GM06990 (cell line): ENCODE measurements at places on chromosomes 13 and 19.
A peak's percentile ranks its signal among the peaks of the same experiment; 100 is the strongest.

- no peak for DNase-seq
Measured at GRCh38 chr13:23790577-23791170, 98.5 kb downstream of the MIPEP start.

DNA sequence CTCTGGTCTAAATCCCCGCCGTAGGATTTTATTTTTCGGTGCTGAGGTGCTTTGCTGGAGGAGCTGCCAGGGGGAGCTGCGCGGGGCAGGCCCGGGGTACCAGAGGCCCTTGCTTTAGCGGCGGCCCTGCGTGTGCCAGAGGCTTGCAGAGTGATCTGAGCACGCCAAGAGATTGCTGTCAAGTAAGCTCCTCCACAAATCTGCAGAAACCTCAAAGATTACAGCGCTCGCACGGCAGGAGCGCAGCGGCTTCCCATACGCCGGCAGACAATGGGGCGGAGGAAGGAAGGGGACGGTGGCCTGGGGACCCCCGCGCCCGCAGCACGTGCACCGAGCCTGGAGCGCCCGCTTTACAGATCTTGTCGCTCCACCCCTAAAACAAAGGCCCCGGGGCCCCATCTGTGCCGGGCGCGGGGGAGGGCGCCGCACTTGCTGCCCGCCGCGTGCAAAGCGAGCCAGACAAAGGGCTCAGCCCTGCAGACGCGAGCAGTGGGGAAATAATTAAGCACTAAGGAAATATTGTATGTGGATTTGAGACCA is 9.1 kb upstream of the C19orf12 start:
- DNase-seq, result peak; percentile 31

GRCh38 chr19:11208561-11209471 is 11.5 kb upstream of the KANK2 start:
- no peak for DNase-seq

GRCh38 chr13:93398167-93399035 is 171.8 kb downstream of the GPC6 start:
- DNase-seq, result no peak

DNA sequence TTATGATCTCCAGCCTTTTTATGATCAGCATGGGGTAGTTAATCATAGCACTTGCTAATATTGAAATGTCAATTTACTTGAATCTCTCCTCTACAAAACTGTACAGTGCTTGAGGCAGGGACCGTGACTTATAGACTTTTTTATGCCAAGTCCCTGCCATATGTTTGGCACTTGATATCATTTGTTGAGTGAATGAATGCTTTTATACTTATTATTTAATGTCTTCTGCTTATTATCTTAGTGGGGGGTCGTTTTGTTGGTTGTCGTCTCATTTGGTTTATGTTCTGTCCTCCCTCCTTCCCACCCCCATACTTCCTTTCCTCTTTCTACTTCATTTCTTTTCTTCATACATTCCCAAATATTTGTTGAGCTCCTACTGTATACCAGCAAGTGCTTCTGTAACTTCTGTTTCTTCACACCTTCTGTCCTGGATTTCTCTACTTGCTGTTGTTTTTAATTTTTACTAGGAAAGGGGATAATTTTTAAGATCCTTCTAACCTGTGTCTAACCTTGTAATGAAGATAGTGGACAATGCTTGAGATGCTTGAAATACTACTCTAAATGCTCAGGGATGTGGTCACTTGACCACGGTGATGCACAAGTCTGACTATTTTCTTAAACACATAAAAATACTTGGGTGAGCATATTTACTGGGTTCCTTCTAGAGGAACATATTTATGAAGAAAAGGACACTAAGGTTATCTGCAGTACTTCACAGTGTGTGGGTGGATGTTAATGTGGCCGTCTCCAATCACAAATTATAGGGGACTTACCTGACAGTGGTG is 223.8 kb downstream of the TDRD3 start:
- no peak for DNase-seq

DNA sequence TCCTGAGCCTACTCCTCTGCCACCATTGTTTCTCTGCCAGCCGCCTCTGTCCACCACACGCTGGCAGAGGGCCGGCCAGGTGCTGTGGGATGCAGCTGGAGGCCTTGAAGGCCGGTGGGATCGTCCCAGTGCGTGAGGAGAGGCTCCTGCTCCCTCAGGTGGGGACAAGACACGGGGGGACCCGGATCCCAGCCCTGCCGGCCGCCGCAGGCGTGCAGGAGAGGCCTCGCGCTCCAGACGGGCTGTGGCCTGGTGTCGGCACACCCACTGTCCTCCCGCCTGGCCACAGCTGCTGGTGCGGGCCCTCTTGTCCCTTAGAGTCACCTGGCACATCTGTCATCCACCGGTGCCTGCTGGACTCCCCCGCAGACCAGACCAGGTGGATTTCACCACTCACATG is 18.1 kb upstream of the GNA15 start:
- no peak for DNase-seq

DNA sequence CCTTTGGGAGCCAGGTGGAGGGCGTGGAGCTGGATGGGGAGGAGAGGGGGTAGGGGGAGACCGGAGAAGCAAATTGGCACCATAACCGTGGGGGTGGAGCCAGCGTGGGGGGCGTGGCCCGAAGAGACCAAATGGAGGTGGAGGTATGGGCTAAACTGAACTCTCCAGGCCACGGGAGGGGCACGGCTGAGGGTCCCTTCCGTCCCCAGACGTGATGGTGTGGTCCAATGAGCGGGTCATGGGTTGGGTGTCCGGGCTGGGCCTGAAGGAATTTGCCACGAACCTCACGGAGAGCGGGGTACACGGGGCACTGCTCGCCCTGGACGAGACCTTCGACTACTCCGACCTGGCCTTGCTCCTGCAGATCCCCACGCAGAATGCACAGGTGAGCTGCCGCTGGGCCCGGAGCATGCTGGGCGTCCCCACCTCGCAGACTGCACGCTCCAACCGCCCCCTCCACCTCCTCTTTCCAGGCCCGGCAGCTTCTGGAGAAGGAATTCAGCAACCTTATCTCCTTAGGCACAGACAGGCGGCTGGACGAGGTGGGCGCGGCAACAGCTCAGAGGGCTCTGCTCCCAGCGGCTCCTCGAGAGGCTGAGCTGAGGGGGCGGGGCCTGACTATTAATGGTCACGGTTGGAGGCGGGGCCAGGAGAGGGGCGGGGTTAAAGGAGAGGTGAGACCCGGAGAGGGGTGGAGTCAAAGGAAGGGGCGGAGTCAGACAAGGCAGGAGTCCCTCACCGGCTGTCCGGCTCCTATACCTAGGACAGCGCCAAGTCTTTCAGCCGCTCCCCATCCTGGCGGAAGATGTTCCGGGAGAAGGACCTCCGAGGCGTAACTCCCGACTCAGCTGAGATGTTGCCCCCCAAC is 6.2 kb downstream of the HRC start:
- DNase-seq, result peak; percentile 74

DNA sequence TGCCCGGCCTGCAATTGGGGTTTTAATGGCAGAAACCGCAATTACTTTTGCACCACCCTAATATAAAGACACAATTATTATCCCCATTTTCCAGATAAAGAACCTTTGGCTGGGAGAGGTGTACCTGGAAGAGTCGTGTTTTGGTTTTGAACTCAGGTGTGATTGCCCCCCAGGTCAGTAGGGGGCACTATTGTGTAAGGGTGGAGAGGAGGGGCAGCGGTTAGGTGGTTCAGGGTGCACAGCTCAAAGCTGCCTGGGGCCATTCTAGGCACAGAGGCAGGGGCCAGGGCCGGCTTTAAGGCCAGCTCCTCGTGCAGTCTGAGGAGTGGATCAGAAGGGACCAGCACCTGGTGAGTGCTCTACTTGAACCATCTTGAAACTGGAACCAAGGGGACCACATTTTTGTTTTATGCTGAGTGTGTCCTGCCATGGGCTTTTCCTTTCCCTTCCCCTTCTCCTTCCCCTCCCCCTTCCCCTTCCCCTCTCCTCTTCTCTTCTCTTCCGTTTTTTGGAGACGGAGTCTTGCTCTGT is 5.8 kb upstream of the FCGRT start:
- DNase-seq, result no peak

- no peak for DNase-seq
Measured at GRCh38 chr19:35249146-35249847, 495 bp downstream of the LSR start.

DNA sequence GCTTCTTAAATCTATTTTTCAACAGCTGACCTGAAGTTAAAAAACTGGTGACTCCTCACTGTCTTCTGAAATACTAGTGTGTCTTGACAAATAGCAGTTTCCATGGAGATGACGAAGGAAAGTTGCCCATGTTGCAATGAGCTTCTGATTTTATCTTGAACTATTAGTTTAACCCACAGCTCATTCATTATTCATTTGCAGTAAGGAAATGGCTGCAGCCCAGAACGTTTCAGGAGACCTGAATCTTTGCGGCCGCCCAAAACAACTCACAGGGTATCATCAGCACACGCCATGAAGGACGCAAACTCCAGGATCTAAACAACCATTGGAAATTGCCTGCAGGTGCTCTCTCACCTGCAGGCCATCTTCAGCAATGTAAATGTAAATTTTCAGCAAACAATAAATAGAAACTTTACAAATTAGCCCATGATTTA is 142.5 kb downstream of the DCLK1 start:
- no peak for DNase-seq

DNA sequence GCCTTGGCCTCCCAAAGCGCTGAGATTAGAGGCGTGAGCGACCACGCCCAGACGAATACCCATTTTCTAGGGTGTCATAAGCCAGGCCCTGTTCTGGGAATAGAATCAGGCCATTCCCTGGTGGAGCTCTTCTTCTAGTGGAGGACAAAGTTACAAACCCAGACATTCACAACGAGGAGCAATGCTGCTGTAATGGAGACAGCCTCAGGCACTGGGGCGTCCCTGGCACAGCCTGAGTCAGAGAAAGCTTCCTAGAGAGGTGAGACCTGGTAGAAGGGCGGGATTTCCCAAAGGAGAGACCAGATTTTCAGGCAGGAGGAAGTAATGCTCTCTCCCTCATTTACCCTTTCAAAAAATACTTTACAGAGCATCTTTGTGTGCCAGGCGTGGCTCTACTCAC is 12.7 kb downstream of the PRKCG start:
- DNase-seq, result no peak
